ENCODE measurements at places on chromosomes 1 and 21.

GRCh38 chr1:117886101-117886795 is 43.2 kb downstream of the GDAP2 start:
- no peak for DNase-seq

DNA sequence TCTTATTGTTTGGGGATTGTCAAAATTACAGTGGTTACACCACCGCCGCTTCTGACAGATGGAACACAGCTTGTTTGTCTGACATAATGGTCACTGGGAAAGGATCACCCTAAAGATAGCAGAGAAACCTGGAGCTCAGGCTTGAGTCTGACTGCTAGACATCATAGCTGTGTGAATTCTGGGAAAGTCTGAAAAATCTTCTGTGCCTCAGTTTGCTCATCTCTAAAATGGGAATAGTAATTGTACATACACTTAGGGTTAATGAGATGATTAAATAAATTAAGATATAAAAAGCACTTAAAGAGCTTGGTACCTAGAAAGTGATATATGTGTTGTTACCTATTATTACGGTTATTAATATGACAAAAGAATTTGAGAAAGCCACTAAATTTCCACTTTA is 39.7 kb upstream of the NRIP1 start:
- no peak for DNase-seq

DNA sequence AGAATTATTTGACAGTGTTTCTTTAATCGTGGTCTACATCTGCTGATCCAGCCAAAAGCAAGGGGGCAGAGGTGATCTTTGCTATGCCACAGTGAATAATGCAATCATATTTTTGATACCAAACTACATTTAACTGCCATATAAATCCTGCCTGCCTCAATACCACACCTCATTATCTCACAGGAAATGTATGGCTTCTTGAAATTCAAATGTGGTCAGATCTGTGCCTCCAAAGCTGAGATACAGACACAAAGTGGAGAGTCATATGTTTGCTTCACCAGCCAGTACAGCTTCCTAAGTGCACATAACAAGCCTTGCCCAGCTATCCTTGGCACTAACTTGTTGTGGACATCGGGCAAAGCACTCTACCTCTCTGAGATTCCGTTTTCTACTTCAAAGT is 250.0 kb upstream of the NFIA start:
- no peak for DNase-seq

DNA sequence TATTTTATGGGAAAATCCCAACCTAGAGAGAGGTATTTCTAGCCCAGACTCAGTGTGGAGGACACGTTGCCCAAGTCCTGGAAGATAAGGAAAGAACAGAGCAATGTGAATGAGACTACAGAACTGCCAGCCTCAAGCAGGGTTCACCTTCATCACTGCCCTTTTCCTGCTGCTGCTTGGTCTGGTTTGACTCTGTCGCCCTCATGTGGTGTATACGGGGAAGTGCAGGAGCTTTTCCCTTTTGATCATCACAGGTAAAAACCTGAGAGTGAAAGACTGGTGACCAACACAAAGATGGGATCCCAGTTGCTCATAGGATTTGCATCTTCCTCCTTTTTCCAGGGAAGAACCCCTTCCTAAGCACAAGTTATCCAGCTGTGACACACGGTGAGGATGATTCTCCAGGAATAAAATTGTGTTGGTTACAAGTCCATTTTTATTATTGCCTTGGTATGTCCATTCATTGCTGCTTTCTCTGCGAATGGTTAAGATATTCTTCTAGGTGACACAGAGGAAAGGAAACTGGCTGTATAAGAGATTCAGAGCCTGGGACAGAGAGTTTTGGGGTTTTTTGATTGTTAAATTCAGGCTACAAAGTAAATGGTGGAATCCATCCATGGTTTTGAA is 89.5 kb upstream of the CD53 start:
- no peak for DNase-seq

DNA sequence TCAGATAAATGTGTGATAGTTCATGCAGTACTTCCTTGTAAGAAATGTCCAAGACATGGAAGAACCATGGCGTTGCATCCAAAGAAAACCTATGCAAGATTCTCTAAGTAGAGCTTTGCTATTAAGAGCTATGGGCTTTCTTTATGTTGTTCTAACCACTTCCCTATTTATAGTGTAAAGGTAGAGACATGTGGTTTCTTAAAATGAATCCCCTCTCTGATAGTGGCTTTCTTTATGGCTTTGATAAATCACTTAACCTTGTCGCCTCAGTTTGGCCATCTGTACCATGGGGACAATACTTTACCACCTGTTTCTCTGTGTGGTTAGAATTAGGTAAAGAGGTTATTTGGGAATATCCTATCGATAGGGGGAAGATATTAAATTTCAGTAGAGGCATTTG is 305.5 kb downstream of the NFIA start:
- DNase-seq = no peak

- DNase-seq = no peak
Observed at GRCh38 chr1:109395602-109396512, 1.9 kb downstream of the SORT1 start.

DNA sequence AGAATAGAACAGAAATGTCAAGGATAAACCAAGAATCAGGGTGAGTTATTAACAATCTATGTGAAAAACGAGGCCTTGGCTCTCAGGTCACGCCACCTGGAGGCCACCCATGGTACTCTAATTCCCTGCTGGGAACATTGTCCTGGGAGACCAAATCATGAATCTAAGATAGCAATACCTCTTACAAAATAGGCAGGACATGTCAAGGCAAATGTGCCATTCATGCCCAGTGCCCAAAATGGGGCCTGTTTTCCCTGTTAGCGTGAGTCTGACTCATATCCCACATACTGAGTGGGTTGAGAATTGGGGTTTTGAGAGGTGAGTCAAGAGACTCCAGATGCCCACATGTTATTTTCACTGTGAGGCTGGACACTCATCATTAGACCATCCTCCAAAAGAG is 380.8 kb downstream of the HHIPL2 start:
- no peak for DNase-seq

Data from stimulated activated CD8-positive, alpha-beta memory T cell treated with anti-CD3 and anti-CD28 coated beads, Interleukin-7, amount 100 ng/mL, for 1 hour (primary cell).